Epithelial cell of proximal tubule (primary cell): ENCODE measurements at places on chromosomes 5 and 9. TPM values are rescaled to one million over a fixed set of nuclear protein-coding genes. Genes with fewer than 3 reads are reported as not detected.

The SH3RF2 gene
- 12.0 and 16.3 TPM in 2 replicates for total RNA-seq

The CDH6 gene
- total RNA-seq: 12.5 and 34.9 TPM in 2 replicates

The HTR1A gene
- not detected in 2 replicates for total RNA-seq

The PCDHB5 gene
- total RNA-seq: 0.22 and 0.63 TPM in 2 replicates

The DNM1 gene
- total RNA-seq: 2.6 and 16.7 TPM in 2 replicates

DNA sequence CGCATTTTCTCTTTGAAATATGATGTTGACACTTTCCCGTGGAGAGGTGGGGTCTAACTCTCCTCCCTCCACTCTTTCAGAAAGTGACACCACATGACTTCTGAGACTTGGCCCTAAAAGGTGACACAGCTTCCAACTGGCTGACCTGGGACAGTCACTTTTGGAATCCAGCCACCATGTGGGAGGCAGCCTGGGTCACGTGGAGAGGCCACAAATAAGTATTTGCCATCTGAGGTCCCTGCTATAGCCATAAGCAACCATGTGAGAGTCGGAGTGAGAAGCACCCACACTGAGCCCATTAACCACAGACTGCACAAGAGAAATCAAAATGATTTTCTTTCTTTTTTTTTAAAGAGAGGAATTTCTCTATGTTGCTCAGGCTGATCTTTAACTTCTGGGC is 4.1 kb upstream of the PHYKPL start:
- DNase-seq: no peak

- no peak for DNase-seq
These were observed 246.1 kb upstream of the ZNF462 start for GRCh38 chr9:106616851-106617345.

DNA sequence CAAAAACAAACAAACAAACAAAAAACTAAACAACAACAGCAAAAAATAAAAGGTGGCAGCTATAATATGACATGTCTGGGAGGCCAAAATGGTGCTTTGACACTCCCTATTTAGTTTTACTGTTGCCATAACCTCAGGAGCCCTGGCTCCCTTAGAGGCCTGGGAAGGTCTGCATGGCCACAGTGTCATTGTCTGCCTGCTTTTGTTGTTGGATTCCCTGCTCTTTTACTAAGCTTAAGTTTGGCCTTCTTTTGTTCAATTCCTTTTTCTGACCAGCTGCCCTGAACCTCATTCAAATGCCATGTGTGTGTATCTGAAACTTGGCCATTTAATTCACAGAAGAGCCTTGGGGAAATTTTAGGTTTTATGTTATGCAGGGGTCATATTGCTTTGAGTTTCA is 458.2 kb downstream of the TMEM232 start:
- no peak for DNase-seq

DNA sequence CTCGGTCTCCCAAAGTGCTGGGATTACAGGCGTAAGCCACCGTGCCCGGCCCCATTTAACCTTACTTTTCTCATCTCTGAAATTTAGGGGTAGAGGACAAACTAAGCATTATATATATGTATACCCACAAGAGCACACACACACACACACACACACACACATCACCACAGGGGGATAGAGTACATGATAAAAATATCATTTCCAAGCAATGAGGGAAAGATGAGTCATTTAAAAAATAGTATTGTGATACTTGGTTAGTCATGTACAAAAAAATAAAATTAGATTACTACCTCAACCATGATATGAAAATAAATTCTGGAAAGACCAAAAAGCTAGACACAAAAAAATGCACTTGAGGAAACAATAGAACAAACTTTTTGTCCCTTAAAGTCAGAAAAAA is 67.2 kb downstream of the CDH18 start:
- no peak for DNase-seq

DNA sequence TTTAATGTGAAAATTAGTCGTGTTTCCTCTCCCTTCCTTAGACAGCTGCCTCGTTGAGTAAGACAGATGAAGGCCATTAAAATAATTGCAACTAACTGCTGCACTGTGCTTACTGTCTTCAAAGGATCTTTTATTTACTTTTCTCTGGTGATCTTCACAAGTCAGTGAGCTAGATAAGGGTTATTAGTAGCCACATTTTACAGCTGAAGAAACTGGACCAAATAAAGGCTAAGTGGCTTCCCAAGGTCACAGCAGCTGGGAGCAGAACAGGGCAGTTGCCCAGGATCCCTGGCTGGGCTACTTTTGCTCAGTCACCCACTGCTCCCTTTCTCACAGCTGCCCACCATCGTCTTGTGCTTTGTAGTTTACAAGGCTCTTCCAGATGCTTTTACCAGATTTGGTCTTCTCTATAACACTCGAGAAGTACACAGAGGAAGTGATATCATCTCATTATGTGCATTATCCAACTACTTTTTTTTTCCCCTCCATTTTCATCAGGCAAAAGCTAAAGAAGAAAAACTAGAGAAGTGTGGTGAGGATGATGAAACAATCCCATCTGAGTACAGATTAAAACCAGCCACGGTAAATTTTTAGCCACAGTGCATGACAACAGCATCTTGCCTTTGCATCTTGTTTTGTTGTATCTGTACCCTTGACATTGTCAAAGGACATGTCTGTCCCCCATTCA is 61.8 kb downstream of the ERAP1 start:
- DNase-seq: no peak

DNA sequence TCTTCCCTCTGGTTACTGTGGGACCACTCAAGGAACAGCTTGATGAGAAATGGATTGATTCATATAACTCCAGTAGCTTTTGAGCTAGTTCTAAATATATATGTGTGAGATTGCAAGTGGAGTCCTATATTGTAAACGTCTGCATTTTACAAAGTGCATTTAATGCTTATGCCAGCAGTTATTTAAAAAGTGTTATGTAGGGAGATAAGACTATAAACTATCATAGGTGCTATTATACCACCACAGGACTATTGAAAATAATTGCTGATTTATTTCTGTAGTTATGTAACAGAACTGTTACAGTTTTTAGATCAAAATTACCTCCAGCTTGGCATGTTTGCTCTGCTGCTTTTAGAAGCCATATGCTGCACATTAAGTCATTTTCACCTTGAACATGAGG is 36.2 kb downstream of the PTCD2 start:
- no peak for DNase-seq

DNA sequence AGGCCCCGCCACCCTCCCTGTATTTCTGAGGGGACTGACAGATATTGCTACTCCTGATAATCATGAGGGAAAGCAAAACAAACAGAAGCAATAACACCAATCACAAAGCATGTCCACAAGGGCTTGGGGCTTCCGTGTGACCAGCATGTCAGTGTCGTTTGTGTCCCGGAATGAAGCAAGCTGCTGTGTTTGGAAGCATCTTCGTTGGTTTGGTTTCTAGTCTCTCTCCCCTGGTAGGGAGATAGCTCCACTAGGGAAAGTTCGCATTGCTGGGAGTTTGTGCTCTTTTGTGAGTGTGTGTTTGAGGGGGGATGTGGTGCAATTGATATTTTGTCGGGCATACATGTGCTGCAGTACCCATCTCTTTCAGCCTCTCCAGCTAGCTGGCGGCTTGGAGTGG is 1.4 kb downstream of the GRIA1 start:
- DNase-seq: no peak
